ENCODE measurements at places on chromosomes 6 and 20.

GRCh38 chr20:38812182-38812581, 6.7 kb downstream of the PPP1R16B start:
- DNase-seq = no peak

DNA sequence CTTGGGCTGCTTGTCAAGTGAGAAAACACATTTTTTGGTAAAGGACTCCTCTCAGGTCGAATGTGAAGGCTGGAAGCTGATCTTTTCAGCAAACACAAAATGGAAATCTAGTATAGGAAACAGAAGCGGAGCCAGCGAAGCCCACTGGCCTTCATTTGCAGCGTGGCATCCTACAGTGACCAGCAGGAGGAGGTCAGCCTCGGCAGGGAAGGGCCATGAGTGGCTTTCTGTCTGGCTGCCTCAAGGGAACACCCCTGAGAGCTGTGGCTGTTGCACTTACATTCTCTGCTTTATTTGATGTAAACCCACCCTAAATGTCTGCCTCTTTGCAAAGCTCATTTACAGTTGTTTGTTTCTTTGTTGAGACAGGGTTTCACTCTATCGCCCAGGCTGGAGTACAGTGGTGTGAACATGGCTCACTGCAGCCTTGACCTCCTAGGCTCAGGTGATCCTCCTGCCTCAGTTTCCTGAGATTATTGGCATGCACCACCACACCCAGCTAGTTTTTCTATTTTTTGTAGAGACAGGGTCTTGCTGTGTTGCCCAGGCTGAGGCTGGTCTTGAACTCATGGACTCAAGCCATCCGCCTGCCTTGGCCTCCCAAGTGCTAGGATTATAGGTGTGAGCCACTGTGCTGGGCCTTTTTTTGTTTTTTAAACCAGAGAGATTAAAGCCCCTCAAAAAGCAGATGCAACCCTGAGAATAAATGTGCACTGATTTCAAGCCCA, 322.0 kb upstream of the SOX4 start:
- DNase-seq = no peak

DNA sequence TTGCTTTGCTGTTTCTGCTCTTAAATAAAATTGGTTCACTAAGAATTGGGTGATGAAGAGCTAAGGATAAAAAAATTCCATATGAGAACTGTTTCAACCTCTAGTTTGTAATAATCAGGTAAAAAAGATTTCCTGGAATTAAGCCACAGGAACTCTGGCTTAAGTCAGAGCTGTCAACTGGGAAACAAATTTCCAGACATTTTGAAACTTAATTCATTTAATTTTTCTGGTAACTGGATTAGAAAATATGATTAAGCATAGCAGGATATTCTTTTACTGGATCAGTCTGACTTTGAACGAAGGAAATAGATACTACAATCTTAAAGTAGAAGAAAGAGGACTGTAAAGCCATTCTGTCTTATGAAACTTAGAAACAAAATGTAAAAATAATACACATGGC, 1.3 kb upstream of the VIP start:
- no peak for DNase-seq

GRCh38 chr6:41470029-41470330, 76.2 kb upstream of the FOXP4 start:
- DNase-seq = no peak

GRCh38 chr6:938271-938905, 245.4 kb upstream of the EXOC2 start:
- DNase-seq = no peak

- no peak for DNase-seq
Observed at GRCh38 chr20:63087236-63087871, 80.6 kb upstream of the BHLHE23 start.

DNA sequence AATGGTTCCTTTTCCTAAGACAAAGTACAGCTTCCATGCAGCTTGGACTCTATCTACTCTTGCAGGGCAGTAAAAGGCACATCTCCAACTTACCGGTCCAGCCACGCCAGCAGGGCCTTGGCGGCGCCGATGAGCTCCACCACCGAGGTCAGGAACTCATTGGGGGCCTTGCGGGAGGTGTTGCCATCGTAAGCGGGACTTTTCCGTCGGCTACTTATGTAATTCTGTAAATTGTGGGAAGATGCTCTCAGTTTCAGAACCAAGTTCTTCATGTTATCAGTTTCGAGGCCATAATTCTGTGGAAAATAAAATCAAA, 68.5 kb downstream of the CNKSR3 start:
- no peak for DNase-seq

DNA sequence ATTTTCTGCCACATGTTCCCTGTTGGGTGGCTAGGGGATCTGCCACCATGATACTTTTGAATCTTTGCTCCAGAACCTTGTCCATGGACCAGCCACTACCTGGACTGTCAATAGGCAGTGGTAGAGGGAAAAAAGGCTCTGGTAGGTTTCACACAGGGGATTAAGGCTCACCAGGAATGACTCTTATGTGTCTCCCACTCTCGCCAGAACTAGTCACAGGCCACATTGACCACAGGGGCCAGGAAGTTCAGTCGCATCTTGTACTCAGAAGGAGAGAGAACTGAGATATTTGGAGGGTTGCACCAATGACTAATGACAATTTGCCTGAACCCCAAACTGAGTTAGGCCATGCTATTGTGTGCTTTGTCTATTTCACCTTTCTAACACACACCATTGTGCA, 23.6 kb upstream of the APCDD1L start:
- DNase-seq = no peak

GRCh38 chr6:41635365-41635764, 2.9 kb upstream of the MDFI start:
- no peak for DNase-seq

DNA sequence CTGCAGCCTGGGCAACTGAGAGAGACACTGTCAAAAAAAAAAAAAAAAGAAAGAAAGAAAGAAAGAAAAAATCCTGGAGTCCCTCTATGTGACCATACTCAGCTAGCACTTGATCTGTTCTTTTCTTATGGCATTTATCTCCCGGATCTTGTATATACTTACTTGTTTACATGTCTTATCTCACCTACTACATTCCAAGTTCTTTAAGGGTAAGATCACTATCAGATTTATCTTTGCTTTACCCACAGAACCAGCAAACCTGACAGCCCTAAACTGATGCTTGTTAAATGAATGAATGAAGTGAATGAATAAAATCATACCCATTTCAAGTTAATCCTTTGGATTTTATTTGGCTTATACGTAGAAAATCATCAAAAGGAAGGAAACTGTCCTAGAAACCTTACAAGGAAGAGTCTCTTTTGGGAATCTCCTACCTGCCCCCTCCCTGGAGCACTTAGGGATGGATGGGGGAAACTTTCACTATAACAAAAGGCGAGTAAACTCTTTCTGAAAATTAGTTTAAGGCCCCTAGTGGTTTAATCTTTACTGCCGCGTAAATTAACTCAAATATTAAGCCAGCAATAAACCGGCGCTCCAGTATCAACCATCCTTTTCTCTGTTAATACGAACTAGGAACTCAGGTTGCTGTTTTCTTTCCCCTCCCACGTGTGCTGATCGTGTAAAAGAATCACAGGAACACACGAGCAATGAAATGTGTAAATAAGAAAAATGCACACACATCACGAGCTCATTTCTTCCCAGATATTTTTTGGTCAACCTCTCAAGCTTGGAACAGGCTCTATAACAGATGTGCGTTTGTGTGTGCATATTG, 1.3 kb upstream of the UTRN start:
- peak; percentile 13 for DNase-seq

DNA sequence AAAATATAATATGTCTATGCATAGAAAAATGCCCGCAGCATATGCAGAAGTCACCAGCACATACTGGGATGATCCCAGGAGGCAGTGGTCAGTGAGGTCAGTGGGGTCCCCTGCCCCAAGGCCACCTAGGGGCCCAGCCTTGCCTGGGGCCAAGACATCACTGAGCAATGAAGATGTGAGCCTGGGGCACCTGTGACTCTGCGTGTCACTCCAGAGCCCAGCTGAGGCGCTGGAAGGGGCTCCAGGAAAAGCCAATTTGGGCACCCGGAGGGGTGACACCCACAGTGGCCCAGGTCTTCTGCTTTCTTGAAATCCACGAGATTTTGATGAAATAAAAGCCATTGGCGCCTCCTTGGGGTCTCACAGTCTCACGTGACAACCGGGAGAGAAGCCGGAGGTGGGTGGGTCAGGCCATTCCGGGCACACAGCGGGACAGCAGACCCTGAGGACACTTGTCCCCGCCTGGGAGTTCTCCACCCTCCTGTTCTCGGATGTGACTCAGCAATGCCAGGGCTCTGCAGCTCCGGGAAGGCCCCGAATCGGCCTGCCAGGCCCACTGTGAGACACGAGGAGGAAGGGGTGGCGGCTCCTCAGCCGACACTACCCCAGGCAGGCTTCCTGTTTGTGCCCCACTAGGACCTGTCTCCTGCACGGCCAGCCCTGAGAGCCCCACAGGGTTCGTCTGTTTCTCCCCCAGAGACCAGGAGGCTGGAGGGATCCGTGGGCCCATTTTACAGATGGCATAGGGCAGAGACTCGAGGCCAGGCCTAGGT, 24.4 kb upstream of the SLCO4A1 start:
- no peak for DNase-seq

DNA sequence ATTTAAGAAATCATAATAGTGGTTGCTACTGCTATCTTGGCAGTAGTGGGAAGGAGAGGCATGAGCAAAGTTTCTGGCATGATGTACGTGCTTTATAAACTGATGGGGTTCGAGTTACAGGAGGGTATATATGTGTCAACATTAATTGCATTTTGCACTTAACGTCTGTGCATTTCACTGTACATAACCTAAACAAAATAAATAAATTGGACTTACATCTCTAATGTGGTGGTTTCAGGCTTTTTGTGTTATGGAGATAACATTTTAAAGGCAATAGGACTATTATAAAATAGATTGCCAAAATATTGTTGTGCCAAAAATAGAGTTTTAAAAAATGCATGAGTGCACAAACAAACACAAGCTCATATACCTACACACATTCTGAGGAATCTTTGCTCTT, 1001.1 kb upstream of the GJE1 start:
- no peak for DNase-seq

- DNase-seq = no peak
Observed at GRCh38 chr6:131989036-131989435, 37.9 kb upstream of the CCN2 start.

DNA sequence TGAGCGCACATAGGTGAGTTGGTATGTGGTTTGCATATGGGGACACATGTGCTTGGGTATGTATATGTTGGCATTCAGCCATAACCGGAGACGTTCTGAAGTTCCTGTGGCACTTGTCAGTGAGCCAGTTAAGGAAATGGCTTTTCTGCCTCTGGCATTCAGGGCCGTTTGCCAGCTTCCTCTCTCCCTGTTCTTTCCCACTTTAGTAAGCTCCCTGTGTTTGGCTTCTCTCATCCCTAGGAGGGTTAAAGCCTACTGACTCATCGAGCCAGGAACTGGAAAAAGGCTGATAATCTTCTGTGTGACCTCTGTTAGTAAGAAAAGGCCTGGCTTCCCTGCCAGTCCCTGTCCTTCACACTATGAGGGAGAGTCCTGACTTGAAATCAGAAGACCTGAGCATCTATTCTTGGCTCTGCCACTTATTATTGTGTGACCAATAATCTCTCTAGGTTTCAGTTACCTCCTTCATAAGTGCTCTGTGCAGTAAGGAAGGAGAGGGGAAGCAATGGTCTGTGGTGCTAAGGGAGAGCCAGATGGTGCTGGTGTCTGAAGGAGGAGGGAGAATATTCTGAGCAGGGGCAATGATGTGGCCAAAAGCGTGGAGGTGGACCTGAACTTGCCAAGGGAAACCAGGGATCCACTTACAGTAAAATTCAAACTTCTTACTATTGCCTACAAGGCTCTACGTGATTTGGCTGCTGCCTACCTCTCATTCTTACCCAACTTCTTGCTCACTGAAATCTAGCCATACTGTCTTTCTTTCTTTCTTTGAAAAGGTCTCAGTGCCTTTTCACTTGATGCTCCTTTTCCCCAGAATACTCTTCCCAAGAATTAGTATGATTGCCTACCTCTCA, 31.4 kb downstream of the ACSS2 start:
- peak; percentile 95 for DNase-seq

DNA sequence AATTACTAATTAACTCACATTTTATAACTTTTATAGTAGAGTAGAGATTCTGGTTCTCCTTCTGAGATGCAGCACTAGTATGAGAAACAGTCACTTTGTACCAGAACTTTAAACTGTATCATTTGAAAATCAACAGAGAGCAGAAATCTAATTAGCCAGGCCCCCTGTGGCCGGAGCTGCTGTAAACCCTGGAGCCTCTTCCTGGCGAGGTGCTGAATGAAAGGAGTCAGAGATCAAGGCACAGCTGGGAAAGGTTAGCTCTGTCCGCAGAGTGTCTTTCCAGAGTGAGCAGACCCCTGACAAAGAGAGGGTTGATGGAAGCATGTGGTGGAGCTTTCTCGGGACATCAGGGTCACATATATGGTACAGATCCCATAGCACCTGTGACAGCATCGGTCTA, 703.8 kb downstream of the RFPL4B start:
- DNase-seq = no peak

- no peak for DNase-seq
Observed at GRCh38 chr20:24827603-24828295, 121.3 kb upstream of the CST7 start.

GRCh38 chr6:77454386-77454785, 8.9 kb downstream of the HTR1B start:
- DNase-seq = no peak

DNA sequence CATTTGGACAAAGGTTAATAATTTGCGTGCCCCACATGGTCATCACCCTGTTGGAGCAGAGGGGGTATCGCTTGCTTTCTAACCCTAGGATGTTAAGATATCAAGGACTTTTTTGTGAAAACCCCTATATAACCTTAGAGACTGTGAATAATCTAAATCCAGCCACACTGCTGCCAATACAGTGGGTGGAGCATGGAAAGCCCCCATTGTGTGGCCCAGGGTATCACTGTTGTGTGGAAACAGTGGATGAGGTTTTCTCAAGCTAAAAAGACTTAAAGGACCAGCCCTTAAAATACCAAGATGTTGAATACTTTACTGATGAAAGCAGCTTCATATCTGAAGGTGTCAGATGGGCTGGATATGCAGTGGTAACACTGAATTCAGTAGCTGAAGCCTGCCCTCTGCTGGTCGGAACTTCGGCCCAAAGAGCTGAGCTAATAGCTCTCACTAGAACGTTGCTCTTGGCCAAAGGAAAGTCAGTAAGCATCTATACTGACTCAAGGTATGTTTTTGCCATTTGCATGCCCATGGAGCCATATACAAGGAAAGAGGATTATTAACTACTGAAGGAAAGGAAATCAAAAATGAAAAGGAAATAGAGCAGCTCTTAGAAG, 695.2 kb downstream of the PHF3 start:
- no peak for DNase-seq

DNA sequence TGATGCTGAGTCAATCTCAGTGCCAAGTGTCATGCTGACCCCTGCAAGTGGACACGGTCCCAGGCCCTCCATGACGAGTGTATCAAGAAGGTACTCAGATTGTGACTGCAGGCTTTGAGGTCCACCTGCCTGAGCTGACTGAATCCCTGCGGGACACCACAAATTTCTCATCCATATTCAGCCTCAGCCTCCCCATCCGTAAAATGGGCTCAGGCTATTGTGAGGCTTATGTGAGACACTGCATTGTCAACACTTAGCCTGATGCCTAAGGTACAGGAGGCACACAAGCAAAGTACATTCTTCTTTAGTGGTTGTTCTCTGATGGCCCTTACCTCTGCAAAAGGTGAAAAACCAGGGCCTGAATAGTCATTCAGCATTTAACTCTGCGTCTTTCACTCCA, 70.4 kb upstream of the NFATC2 start:
- DNase-seq = no peak
